ENCODE measurements at places on chromosomes 5 and 9. TPM values are rescaled to one million over a fixed set of nuclear protein-coding genes. Genes with fewer than 3 reads are reported as not detected.

Gene GTF2H2
- 46.1 TPM for total RNA-seq

Gene CRHBP
- not detected for total RNA-seq

Gene PRDM9
- total RNA-seq, result not detected

Gene IL3
- total RNA-seq, result 0.20 TPM

Gene GPR21
- total RNA-seq, result 0.42 TPM

DNA sequence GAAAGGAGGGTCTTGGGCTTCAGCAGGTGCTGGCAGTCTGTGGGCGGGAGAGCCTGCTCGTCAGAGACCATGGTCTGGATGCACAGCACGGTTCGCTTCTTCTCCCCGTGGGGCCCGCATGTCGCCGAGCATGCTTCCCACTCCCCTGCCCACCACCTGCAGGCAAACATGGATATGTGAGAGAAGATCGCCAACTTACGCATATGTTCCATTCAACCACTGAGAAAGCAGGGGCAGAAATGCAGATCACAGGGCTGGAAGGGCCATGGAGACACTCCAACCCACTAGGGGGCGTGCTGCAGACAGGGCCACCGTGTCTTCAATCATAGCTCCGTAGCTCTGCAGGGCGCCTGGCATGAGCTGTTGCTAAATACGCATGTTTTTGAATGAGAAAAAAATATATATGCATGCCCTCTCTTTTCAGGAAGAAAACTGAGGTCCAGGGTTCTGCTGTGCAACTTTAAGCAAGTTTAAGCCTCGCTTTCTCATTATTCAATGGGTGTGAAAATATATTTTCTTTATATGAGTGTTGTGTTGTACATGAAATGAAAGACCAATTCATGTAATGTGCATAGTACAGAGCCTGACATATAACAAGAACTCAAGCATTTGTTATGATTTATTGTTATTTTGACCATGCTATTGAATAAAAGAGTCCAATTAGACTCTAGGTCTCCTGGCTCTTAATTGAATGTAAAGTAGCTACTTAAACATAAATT, 148.0 kb downstream of the TARS1 start:
- peak; percentile 28 for DNase-seq
- no peak overlapping the region for H3K27ac ChIP-seq
- H3K4me3 ChIP-seq, result no peak overlapping the region
- no peaks in the 10 kb centered on the region for H3K4me1 ChIP-seq
- H3K27me3 ChIP-seq, result no peaks in the 10 kb centered on the region

- H3K27ac ChIP-seq, result no peak overlapping the region
- H3K4me1 ChIP-seq, result no peaks in the 10 kb centered on the region
- H3K4me3 ChIP-seq, result no peak overlapping the region
- H3K27me3 ChIP-seq, result no peaks in the 10 kb centered on the region
These were observed 23.7 kb upstream of the LRRC19 start for GRCh38 chr9:27029186-27029585.

GRCh38 chr5:757346-757930, 27.1 kb downstream of the ZDHHC11B start:
- H3K27ac ChIP-seq, result no peak overlapping the region
- no peaks in the 10 kb centered on the region for H3K36me3 ChIP-seq
- DNase-seq, result no peak
- H3K27me3 ChIP-seq, result no peaks in the 10 kb centered on the region
- no peak overlapping the region for H3K4me3 ChIP-seq

DNA sequence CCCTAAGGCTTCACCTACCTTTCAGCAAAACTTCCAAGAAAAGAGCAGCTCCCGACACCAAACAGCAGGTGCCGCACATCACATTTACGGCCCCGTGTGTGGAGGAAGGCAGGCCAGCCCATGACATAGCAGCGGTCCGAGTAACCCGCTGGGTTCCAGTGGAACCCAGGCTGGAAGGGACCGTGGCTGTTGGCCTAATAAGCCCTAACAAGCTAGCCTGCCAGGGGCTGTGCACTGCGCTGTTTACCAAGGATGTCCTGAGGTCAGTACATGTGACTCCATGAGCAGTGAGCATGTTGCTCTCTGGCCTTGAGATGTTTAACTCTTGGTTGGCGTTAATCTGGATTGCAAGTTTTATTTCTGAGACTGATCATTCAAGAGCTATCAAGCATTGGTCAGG, 131.5 kb downstream of the FSTL4 start:
- H3K4me3 ChIP-seq, result no peak overlapping the region
- no peaks in the 10 kb centered on the region for H3K4me1 ChIP-seq
- no peak overlapping the region for H3K27ac ChIP-seq
- no peaks in the 10 kb centered on the region for H3K27me3 ChIP-seq
- H3K36me3 ChIP-seq, result no peaks in the 10 kb centered on the region
- DNase-seq, result no peak

- no peak overlapping the region for H3K4me3 ChIP-seq
- no peak overlapping the region for H3K27ac ChIP-seq
- H3K36me3 ChIP-seq, result peaks cover 3% of the 10 kb centered on the region
- H3K27me3 ChIP-seq, result peaks cover 6% of the 10 kb centered on the region
- no peak for DNase-seq
These were observed 29.9 kb upstream of the C7 start for GRCh38 chr5:40879163-40879942.

DNA sequence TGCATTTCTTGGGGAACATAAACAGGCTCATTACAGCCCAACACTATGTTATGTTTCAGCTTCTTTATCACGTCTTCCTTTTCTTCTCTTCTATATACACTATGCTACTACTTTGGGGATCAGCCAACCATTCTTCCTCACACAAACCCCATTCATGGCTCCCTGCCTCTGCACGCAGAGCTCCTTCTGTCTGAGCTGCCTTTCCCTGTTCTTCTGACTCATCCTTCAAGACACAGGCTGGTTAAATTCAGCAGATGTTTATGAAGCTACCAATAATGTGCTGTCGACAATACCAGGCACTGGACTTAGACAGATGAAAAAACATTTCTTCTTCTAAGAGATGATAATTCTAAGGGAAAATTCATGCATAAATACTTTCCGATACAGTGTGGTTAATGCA, 102.5 kb upstream of the TXNDC8 start:
- no peaks in the 10 kb centered on the region for H3K4me1 ChIP-seq
- H3K27me3 ChIP-seq, result no peaks in the 10 kb centered on the region
- H3K4me3 ChIP-seq, result no peak overlapping the region
